ENCODE measurements at places on chromosomes 6 and 20.

DNA sequence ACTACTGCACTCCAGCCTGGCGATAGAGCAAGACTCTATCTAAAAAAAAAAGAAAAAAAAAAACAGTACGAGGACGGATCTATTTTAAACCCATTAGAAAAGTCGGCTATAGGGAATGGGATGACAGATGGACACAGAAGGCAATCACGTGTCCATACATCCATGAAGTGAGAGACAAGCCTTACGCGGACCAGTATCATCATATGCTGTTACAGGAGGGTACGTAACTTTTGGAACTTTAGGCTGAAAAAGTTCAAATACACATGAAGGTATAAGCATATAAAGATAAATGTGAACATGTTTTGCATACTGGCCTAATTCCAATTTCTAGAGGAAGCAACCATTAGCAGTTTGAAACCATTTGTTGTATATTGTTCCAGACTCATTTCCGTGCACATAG, 109.8 kb upstream of the EXOC2 start:
- DNase-seq: no peak

DNA sequence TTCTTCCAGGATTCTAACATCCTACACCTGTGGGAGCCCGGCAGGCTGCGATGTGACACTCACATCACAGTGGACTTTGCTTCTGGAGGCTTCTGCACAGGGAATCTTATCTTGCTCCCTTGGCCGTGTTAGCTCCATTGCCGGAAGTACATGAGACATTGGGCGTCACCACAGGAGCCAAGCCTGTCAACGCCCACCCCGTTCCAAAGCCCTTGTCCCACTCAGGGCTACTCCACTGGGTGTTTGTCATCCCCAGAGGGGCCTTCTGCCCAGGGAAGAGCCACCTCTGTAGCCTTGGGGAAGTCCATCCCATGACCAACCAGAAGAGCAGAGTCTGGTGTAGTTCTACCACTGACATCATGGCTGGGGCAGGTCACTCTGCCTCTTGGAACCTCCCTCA, 1.7 kb downstream of the RAB44 start:
- DNase-seq: no peak

- no peak for DNase-seq
Observed at GRCh38 chr6:143395699-143396098, 54.8 kb downstream of the ADAT2 start.

GRCh38 chr20:25476106-25477013, 68.9 kb downstream of the GINS1 start:
- no peak for DNase-seq

DNA sequence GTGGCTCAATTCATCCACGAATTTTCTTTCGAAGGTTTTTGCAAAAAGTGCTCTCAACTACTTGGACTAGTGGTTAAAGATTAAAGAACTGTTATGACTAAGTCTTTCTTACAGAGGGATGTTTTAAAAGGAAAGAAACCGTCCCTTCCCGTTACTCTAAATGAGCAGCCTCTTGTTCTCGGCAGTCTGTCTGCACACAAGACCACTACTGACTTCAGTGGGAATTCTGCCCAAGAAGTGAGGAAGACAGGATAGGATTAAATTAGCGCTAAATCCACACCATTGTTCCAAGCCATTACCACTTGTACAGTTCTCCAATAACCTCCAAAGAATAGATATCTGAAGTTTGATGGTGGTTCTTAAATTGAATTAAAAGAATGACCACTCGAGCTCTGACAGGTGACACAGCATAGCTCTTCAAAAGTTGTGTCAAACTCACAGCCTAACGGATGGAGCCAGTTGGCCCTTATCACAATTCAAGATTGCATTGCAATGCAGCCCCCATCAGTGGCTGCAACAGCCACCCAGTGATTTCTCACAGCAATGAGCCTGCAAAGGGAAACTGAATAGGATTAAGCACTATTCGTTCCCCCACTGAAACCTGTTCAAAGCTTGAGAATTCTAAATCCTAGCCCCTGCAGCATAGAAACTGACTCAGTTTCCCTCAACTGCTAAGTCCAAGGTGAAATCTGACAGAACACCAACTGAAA, 1.8 kb downstream of the EPB41L2 start:
- DNase-seq: no peak

DNA sequence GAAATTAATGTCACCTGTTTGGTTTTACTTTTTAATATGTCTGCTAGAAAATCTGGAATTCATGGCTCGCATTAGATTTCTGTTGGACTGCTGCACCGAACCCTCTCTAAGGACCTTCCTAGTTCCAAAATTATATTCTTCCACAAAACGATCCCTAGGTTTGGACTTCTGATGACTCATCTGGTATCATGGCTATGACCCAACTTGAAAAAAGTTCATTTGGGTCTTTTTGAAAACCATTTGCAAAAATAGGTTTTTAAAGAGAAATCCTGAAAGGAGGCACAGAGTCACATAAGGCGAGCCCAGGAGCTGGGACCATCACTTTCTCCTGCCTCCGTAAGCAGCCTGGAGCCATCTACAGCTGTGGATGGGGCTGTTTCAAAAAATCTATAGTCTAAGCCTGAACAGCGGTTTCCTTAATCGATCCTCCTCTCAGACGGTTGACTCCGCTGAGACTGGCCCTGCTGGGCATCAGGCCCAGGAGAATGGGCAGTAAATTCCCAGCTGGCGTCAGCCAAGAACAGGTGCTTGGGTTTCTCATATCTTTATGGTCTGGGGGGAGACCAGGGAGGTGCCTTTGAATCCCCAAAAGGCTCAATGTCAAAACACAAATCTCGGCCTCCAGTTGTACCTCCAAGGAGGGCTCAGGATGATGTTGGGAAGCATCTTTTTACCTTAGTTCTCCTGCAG, 44.6 kb downstream of the SLC24A3 start:
- DNase-seq: no peak

GRCh38 chr6:72348926-72349325, 272.9 kb upstream of the KCNQ5 start:
- no peak for DNase-seq

GRCh38 chr6:6565069-6565468, 23.5 kb upstream of the LY86 start:
- DNase-seq: no peak

- DNase-seq: no peak
Observed at GRCh38 chr20:20732641-20733040, 20.2 kb upstream of the RALGAPA2 start.

GRCh38 chr6:123306334-123306733, 310.3 kb downstream of the CLVS2 start:
- DNase-seq: no peak

GRCh38 chr6:138716013-138716412, 57.6 kb upstream of the CCDC28A start:
- no peak for DNase-seq

- no peak for DNase-seq
Observed at GRCh38 chr20:24676353-24676977, 207.0 kb downstream of the SYNDIG1 start.

GRCh38 chr20:38209054-38209675, 44.1 kb upstream of the TGM2 start:
- DNase-seq: no peak

GRCh38 chr6:30670760-30671527, 1.9 kb downstream of the DHX16 start:
- no peak for DNase-seq

DNA sequence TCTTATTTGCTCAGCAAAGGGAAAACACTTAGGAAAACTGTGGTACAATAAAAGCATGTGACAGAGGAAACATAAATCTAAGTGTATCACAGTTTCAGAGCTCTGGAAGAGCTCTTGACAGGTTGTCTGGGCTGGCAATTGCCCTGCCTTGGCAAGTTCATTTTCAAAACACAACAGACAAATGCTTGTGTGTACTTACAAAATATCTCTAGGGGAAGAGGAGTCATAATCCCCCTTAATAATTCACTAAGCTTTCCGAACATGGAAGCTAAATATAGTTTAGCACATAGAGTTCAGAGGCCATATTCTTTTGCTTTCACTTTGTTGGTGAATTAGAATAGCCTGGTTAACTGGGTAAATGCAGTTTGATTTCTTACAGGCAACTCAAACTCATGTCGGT, 211.6 kb upstream of the THEMIS start:
- DNase-seq: no peak

DNA sequence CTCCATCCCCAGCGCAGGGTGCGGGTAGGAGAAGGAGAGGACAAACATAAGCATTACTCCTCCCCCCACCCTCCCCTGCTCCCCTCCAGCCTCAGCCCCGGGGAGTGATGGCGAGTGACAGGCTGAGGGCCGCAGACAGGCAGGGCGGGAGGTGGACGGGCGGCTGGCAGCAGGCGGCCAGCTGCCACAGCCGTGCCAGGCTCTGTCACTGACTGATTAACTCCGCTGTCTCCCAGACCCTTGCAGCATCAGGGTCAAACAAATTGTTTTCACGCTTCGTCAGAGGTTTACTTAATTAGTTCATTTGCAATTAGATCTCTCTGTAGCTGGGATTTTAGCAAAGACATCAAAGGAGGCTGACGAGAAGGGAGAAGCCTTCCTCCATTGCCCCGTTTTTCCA, 41.9 kb downstream of the FOXP4 start:
- DNase-seq: no peak

DNA sequence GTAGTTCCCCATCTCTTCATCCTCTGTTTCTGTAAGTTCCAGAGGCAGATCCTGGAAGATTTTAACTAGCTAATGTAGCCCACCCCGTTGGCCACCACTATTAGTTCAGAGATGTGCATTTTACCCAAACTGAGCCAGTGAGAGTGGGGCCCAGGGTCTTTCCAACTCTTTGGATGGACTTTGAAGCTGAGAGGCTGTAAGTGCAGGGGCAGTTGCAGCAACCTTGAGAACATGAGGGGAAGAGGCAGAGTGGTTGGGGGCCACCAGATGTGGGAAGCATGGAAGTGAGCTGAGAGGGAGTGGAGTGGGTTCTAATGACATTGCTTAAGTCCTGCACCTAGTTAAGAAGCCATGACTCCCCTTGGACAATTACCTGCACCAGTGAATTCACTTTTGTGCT, 72.2 kb downstream of the CDH26 start:
- DNase-seq: no peak

GRCh38 chr6:38193481-38194281, 374.2 kb downstream of the ZFAND3 start:
- no peak for DNase-seq

GRCh38 chr6:24929242-24929641, 6.5 kb downstream of the RIPOR2 start:
- DNase-seq: peak; percentile 34

GRCh38 chr20:47773371-47773786, 11.9 kb downstream of the SULF2 start:
- DNase-seq: no peak

DNA sequence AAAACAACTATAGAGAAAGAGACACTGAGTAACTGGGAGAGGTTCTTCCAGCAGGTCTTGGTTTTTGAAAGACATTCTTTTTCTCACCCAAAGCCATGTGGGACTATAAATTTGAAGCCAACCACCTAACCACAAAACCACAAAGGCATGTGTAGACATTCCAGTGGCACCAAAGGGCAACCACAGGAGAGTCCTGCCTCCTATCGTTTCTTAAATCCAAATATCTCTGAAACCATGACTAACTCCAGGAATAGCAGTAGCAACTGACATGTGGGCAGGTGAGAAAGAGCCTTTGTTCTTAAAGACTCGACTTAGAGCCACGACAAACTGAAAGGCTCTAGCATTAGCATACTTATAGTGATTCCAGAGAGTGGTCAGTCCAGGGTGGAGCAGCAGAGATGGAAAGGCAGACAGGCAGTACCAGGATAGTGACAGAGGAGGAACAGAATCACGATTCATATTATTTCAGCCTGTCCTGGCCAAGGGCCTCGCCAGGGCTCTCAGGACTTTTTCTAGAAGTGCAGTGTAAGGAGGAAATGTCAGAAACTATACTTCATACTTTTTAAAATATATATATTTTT, 9.4 kb upstream of the COL9A1 start:
- DNase-seq: no peak

- no peak for DNase-seq
Observed at GRCh38 chr6:168427184-168427583, 13.8 kb upstream of the SMOC2 start.

DNA sequence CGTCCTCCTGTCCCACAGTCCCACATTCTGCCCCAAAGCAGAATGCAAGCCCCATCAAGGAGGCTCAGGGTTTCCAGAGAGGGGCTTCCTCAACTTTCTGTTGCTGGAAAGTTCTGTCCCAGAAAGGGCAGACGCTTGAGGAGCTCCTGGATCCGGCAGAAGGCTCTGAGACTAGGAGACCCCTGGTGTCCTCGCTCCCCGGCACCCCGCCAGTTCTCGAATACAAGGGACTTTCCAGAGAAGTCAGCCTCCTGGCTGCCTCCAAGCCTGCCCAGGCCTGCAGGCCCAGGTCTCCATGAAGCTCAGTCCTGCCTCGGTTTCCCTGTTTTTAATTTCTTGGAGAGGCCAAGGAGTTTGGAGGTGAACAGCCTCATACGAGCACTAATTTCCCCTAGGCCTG, 150.4 kb downstream of the CEBPB start:
- DNase-seq: no peak

DNA sequence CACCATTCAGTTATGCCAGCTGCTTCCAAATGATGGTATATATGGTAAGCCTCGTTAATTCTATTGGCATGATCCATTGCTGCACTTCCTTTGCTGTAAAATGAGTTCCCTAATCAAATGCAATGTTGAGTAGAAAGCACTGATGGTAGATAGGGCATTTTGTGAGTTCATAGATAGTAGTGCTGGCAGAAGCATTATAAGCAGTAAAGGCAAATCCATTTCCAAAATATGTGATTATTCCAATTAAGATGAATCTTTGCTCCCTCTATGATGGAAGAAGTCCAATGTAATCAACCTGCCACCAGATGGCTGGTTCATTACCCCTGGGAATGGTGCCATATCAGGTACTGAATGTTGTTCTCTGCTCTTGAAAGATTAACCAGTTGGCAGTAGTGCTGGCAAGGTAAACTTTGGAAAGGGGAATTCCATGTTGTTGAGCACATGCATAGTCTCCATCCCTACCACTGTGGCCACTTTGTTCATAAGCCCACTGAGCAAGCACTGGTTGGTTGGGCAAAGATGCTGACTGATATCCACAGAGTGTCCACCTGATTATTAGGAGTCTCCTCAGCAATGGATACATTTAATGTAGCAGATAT, 5.6 kb upstream of the TBPL1 start:
- no peak for DNase-seq

DNA sequence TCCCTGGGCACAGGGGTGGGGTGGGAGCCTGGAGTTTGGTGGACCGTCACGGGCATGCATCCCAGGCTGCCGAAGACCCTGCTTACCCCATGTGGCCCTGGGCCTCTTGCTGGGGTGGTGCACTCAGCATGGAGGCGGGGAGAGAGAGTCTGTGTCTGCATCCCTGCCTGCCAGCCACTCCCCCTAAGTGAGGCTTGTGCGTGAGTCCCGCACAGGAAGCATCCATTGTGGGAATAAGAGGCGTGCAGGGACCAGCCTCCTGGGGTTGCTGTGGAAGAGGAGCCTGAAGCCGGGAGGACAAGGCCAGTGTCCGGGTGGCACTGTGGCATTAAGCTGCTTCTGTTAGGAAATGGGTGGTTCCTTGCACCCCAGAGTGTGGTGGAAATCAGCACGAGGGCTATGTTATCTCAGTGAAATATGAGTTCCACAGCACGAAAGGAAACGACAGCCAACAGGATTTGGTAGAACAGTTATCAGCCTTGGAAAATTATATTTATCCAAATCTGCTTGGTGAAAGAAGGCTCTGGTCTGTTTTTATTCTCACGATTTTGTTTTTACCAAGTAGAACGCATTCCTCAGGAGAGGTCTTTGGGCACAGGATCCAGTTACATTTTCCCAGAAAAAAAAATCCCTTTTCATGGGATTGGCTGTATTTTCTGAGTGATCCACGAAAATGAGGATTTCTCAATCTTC, 35.7 kb downstream of the CDH4 start:
- no peak for DNase-seq
